ENCODE measurements at places on chromosomes 4 and X. TPM values are rescaled to one million over a fixed set of nuclear protein-coding genes. Genes with fewer than 3 reads are reported as not detected.

GRCh38 chr4:37685823-37686372 is 278 bp downstream of the RELL1 start:
- H3K4me3 ChIP-seq, result peak overlapping the region; percentile 72
- H3K36me3 ChIP-seq, result no peaks in the 10 kb centered on the region
- DNase-seq, result peak; percentile 60

The MTTP gene
- not detected for total RNA-seq

GRCh38 chr4:13160920-13161319 is 323.2 kb downstream of the RAB28 start:
- H3K36me3 ChIP-seq, result no peaks in the 10 kb centered on the region
- no peak overlapping the region for H3K4me3 ChIP-seq
- no peaks in the 10 kb centered on the region for H3K4me1 ChIP-seq

DNA sequence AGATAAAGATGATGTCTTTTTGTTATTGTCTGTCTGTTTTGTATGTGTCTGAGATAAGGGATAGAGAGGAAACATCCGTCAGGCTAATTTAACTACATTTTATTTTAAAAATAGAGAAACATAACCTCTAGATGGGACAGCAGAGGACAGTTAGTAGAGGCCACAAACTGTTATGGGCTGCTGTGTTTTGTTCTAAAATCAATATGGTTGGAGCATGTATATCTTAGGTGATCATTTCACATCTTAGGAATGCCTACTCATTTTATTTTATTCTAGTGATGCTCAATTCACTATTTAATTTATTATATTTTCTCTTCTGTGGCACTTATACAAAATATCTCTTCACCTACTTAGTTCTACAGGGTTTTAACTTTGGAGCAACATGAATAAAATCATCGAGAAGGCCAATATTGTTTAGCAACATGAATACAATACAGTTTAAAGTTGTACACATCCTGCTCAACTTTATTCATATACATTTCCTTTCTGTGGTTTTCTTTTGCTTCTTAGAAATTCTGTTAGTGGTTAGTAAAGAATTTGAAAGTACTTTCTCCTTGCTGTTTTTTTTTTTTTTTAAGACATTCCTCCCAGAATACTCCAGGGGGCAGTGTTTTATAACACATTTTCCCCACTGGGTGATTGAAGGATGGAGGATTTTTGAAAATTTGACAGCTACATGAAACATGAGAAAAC is 392.9 kb downstream of the UNC5C start:
- H3K27me3 ChIP-seq, result no peaks in the 10 kb centered on the region
- H3K27ac ChIP-seq, result no peak overlapping the region
- H3K36me3 ChIP-seq, result no peaks in the 10 kb centered on the region
- H3K4me1 ChIP-seq, result no peaks in the 10 kb centered on the region
- DNase-seq, result no peak

- no peaks in the 10 kb centered on the region for H3K36me3 ChIP-seq
- no peaks in the 10 kb centered on the region for H3K4me1 ChIP-seq
- no peak overlapping the region for H3K27ac ChIP-seq
Observed at GRCh38 chr4:110188113-110188512, 10.3 kb downstream of the ELOVL6 start.

The MAGED4 gene
- not detected for total RNA-seq

DNA sequence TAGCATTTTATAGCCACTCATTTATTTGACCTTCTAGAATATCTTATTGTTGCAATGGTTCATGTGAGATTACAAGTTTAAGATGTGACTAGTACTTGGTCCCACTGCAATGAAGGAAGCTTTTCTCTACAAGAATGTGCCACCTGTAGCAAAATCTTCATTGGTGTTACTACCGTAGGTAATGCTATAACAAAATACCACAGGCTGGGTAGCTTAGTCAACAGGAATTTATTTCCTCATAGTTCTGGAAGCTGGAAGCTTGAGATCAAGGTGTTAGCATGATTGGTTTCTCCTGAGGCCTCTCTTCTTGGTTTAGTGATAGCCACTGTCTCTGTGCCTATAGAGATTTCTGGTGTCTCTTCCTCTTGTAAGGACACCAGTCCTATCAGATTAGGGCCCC is 441.0 kb downstream of the GPM6A start:
- no peak overlapping the region for H3K4me3 ChIP-seq
- H3K4me1 ChIP-seq, result no peaks in the 10 kb centered on the region
- DNase-seq, result no peak
- H3K36me3 ChIP-seq, result no peaks in the 10 kb centered on the region
- H3K27me3 ChIP-seq, result no peaks in the 10 kb centered on the region

GRCh38 chrX:130261296-130261893 is 7.3 kb downstream of the ZNF280C start:
- H3K4me3 ChIP-seq, result no peak overlapping the region
- no peaks in the 10 kb centered on the region for H3K4me1 ChIP-seq
- no peak for DNase-seq
- H3K27ac ChIP-seq, result no peak overlapping the region
- H3K36me3 ChIP-seq, result no peaks in the 10 kb centered on the region
- no peaks in the 10 kb centered on the region for H3K27me3 ChIP-seq

GRCh38 chr4:124883632-124884031 is 171.1 kb upstream of the ANKRD50 start:
- H3K27me3 ChIP-seq, result no peaks in the 10 kb centered on the region
- no peaks in the 10 kb centered on the region for H3K4me1 ChIP-seq
- no peaks in the 10 kb centered on the region for H3K36me3 ChIP-seq
- DNase-seq, result no peak
- H3K4me3 ChIP-seq, result no peak overlapping the region

DNA sequence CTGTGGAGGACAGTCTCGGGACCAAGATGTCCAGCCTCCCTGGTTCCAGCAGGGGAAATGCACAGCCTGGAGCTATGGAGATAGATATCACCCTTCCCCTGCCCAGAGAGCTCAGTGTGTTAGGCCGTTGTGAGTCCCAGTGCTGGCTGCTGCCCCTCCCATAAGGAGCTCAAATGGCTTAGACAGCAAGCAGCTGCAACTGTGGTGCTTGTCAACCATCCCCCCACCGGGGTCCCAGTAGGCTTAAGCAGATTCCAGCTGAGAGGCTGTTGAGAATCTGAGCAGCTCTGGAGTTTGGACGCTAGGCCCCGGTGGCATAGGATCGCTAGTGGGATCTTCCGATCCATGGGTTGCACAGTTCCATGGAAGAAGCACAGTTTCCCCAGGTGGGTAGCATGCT is 181.8 kb upstream of the POF1B start:
- H3K27ac ChIP-seq, result no peak overlapping the region
- no peaks in the 10 kb centered on the region for H3K36me3 ChIP-seq
- DNase-seq, result no peak
- H3K27me3 ChIP-seq, result no peaks in the 10 kb centered on the region
- no peaks in the 10 kb centered on the region for H3K4me1 ChIP-seq
- no peak overlapping the region for H3K4me3 ChIP-seq

- no peaks in the 10 kb centered on the region for H3K27me3 ChIP-seq
- no peaks in the 10 kb centered on the region for H3K4me1 ChIP-seq
- H3K27ac ChIP-seq, result no peak overlapping the region
- no peak for DNase-seq
Observed at GRCh38 chr4:114964026-114964425, 149.4 kb downstream of the NDST4 start.

GRCh38 chr4:70700712-70701111 is 12.4 kb downstream of the UTP3 start:
- H3K4me1 ChIP-seq, result peaks cover 12% of the 10 kb centered on the region
- DNase-seq, result no peak
- H3K36me3 ChIP-seq, result no peaks in the 10 kb centered on the region
- H3K27me3 ChIP-seq, result no peaks in the 10 kb centered on the region
- H3K27ac ChIP-seq, result no peak overlapping the region

- H3K27me3 ChIP-seq, result no peaks in the 10 kb centered on the region
- H3K36me3 ChIP-seq, result no peaks in the 10 kb centered on the region
- H3K4me3 ChIP-seq, result peak within 1 kb of the TSS; percentile 43
- H3K27ac ChIP-seq, result peak within 1 kb of the TSS; percentile 80
- H3K4me1 ChIP-seq, result no peaks in the 10 kb centered on the region
Observed at GRCh38 chrX:56729152-56729850, at the start of gene NBDY. TSS of gene NBDY (plus strand) at chrX:56729243. CDS start at chrX:56729354, 111 bp downstream.

Data from transverse colon (tissue), 4 donors.